ENCODE measurements at places on chromosomes 5 and 9.

DNA sequence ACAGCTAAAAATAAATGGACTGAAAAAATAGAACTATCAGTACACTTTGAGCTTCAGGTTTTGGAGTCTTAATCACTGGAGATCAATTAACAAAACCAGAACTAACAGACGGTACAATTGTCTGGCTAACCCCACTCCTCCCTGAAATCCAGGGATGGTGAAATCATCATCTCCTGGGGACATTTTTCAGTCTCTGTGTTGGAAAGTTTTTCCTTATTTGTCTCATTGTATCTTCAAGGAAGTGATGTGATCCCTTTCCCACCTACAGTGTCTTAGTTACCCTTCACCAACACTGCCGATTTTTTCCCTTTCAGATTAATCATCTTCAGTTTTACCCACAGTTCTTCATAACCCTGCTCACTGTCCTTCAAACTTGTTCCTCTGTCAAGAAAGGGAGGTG lies 81.9 kb downstream of the MAP1B start:
- DNase-seq = no peak

DNA sequence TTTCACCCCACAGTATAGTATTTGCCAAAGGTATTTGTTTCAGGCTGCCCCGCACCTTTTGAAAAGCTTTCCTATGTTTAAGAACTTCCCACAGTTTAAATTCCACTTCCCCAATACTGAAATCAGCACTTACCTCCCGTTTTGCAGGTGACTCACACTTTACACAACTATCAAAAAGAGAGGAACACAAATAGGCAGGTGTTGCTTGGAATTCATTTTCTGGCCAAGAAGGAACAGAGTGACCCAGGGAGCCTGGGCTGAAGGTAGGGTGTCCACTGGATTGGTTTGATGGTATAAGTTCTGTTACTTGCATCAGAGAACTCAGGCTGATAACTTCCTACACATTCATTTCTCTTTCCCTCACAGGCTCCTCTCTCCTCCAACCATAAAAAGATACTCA lies 60.1 kb upstream of the SLC30A5 start:
- DNase-seq = no peak

DNA sequence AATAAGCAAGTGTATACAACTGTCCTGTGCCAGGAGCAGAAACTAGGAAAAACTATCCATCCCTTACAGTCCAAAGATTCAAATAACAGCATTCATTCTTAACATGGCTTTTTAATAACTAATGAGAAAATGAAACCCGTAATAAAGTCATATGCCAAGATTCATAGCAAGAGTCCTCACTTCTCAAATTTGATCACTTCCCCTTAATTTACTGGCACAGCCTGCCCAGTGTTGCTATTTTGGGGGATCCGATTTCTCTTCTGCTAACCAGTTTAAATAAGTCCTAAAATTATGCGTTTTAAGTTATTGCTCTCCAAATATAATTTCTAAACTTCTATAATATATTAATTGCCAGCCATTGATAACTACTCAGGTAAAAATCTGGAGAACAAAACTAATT lies 177.0 kb upstream of the PTGER4 start:
- DNase-seq = no peak

DNA sequence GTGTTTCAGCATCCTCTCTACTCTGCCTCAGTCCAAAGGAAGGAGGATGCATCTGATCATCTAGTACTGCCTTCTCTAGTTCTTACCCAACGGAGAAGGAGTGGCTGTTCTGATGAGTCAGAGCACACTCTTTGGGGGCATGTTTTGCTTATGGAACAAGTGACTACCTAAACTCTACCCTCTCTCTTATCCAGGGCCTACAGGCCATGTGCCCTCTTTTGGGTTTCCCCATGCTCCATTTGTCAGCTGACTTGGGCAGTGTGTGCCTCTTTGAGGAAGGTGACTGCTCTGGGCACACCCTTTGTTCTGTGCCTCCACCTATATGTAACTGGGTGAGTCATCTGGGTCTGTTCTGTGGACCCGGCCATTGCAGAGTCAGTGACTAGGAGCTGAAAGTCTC lies 89.6 kb upstream of the BNC2 start:
- DNase-seq = no peak

DNA sequence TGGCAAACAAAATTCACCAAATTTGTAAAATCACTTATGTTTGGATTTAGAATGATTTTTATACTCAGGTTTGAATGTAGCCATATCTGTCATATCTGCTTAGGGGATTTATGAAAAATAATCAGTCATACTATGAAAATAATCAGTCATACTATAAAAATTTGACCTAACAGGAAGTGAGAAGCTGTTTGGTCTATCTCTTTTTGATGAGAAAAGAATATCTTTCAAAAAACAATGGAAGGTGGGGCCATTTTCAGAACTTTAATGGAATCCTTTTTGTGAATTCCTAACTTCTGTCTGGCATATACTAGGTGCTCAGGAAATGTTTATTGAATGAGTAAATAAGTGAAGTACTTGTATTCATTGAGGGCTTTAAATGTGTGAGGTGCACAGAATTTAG lies 70.1 kb downstream of the CWC27 start:
- DNase-seq = no peak

DNA sequence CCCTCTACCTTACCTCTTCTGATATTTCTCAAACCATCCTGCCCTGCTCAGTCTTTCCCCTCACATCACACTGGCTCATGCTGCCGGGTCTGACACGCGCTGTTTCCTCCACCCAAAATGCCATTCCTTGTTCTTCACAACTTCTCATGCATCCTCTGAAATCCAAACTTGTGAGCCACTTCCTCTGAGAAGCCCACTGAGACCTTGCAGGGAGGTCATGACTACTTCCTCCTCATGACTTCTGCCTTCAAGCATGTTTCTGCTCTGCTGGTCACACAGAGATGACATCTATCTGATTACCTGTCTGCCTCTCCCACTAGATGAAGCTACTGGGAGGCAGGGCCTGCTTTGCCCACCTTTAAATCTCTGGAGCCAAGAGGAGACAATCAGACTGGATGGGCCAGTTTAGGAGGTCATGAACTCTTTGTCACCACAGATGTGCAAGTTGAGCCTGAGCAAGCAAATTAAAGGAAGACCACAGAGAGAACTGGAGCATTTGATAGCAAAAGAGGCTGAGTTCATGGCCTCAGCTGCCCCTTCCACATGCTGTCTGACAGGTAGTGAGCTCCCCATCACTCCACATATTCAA lies 119.8 kb upstream of the TBC1D2 start:
- DNase-seq = no peak

DNA sequence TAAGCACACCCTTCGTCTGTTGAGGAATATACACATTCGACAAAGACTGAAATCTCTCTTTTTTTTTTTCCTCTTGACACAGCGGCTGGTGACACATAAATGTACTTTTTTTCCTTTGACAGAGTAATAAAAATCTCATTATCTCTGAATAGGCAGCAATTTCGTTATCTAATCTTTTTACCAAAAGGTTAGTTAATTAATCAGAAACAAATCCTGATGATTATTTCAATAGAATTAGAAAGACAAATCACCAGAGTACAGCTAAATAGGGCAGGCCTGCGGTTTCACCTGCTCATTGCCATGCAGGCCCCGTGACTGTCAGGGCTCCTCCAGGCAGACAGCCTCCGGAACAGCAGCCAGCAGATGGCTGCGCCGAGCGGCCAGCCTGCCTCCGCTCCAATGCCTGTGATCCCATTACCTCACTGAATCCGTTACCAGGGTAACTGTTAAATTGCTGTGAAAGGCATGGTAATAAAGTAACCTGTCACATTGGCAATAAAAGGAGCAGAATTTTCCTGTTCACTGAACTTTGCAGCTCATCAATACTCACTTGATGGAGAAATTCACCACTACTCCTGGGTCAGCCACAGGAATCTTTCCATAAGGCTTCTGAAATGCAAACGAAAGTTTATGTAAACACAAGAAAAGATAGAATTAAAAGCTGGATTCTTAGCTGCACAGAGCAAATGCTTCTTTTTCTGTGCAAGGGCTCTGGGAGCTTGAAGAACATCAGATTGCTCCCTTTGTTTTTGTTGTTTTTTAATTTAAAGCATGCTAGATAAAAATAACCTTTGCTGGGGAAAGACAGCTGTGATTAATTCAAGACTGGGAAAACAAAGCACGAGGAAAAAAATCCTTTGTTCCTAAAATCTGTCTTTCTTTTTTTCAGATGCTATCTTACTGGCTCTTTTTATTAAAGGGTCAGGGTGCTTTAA lies 666.4 kb upstream of the ZNF608 start:
- DNase-seq = no peak

DNA sequence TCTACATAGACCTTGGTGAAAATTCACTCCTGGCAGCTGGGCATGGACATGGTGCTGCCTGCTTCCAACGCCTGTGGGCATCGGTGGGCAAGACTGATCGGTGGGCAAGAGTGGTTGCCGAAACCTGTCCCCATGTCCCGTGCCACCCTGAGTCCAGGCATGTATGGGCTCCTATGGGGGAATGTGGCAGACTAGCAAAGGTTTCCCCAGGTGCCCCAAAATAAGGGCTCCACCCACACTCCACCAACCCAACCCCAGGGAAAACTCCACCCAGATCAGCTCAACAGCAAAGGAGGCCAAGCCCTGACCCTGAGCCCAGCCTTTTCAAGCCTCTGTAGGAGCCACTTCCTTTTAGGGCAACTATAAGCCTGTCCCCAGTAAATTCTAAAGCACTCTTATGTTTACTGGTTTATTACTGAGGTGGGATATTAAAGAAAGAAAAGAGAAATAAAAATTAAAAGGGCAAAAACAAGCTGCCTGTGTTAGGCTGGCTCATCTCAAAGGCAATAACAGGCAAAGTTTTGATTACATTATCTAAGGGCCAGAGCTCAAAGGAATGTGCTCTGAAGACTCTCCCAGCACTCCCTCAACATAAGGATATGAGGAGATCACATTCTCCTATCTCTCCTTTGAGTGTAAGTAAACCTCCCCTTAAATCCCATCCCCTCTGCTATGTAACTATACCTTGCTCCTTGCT lies 8.9 kb upstream of the SPATA31E1 start:
- no peak for DNase-seq

DNA sequence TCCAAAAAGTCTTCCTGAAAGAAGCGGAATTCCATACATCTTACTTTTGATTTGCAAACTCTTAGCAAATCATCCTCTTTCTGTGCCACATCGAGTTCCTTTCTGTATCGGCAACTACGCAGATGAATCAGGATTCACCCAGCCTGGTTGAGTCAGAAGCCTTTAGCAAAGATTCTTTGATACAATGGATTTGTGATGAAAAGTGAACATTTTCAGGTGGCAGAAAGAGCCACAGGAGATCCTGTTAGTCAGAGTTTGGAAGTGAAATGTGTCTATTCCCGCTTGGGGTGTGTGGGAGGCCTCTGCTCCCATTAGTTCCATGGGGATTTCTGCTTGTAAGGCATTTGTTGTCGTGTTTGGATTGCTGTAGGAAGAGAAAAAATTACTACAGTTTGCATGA lies 351.8 kb upstream of the WWC1 start:
- DNase-seq = no peak

Data from stimulated activated CD4-positive, alpha-beta T cell treated with anti-CD3 and anti-CD28 coated beads, TNF-alpha, amount 100 ng/mL, for 1 hour (primary cell).